ENCODE measurements at places on chromosomes 1 and 21. TPM values are rescaled to one million over a fixed set of nuclear protein-coding genes. Genes with fewer than 3 reads are reported as not detected.

TACSTD2 gene
- total RNA-seq = 1.1 TPM

DNA sequence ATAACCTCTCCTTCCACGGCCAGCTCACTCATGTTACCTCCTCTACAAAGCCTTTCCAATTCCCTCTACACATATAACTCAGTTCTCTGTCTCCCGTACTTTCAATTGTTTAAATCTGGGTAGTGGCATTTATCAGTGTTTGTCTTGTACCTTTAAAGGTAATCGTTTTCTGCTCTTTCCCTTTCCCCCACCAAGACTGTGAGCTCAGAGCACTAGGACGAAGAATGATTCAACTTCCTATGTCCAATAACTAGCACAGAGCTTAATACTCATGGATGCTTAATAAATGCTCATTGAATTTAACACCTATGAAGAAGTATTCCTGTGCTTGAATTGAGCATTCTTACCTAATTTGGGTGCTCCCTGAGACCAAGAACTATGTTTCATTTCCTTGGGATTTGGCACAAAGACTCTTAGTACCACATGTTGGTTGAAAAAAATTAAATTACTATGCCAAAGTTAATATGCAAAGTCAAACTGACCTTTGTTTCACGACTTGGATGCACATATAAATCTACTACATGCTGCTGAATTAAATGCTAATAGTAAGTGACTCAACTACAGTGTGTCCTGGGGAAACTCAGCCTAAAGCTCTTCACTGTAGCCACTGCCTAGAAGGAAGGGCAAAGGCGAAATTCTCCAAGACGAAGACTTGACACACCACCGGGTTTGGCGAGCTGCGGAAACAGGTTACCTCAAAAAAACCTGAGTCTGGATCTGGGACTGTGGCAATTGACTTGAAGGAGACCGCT is 30.6 kb upstream of the C1orf185 start:
- ATAC-seq = no peak

GRCh38 chr21:21813934-21814333 is 815.7 kb downstream of the NCAM2 start:
- no peak for ATAC-seq

DNA sequence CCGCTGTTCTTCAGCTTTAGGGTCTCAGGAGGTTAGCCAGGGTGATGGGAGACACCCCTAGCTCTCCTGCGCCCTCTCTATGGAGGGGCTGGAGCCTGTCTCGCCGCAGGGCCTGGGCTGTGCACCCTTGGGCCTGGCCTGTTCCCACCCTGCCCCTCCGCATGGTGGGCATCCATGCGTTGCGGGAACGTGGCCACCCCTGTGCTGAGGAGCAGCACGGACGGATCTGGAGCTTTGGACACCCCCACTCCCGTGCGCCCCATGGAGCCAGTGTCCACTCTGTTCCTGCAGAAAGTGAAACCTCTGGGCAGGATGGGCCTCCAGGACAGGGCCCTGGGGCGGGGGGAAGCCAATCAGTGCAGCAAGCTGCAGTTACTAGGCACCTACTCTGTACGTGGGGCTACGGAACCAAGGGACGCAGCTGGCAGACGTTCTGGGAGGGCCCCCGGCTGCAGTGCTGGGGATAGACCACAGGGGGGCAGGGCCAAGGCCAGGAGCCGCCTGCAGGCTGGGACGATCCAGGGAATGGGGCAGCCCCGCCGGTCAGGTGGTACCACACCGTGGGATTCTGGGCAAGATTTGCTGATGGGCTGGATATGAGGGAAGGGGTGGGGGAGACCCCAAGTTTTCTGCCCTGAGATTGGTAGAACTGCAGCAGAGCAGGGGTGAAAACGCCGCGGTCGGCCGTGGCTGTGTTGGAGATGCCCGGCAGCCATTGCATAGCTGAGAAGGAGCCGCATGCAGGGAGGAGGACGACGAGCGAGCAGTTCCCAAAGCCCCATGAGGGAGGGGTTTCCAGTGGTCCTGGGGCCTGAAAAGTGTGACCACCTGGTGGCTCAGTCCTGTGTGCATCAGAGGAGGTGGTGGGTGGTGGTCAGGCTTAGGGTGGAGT is 43.3 kb downstream of the TP73 start:
- ATAC-seq = peak; percentile 51

AMIGO1 gene
- total RNA-seq = 1.2 TPM

PERM1 gene
- total RNA-seq = not detected

NBL1 gene
- total RNA-seq = 15.0 TPM

GRCh38 chr21:25518491-25518911 is 88.8 kb downstream of the MRPL39 start:
- no peak for ATAC-seq

GRCh38 chr1:234836045-234836681 is 226.2 kb upstream of the IRF2BP2 start:
- ATAC-seq = no peak

DNA sequence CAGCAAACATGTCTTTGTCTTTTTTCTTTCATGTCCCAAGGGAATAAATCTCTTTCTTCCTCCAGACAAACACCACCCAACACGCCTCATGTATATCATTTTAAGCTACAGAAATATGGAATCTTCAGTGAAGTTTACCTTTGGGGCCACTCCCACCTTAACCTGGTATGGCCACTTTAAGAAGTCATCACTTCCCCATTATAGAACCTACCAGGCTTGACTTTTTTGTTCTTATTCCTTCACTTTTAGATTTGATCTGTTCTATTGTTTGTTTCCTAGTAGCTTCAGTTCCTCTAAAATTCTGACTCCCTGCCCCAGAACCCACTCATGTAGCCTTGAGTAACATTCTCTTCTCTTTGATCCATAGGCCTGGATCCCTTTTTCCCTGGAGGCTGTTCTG is 226.3 kb downstream of the HLX start:
- ATAC-seq = no peak

DNA sequence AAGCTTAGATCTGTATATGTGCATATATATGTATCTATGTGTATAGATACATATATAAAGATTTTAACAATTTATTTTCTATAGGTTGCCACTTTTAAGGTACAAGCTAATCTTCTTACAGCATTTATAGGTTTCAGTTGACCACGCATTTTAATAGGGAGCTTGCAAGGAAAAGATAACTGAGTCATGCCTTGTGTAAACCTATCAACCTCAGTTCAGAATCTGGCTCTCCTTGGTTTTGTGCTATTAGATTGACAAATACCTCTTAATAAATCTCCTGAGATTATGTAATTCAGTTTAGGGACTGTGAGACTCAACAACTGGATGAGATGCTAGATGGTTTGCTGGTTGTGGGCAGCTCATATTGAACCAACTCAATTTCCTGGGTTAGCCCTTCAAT is 114.7 kb upstream of the SERBP1 start:
- no peak for ATAC-seq

DNA sequence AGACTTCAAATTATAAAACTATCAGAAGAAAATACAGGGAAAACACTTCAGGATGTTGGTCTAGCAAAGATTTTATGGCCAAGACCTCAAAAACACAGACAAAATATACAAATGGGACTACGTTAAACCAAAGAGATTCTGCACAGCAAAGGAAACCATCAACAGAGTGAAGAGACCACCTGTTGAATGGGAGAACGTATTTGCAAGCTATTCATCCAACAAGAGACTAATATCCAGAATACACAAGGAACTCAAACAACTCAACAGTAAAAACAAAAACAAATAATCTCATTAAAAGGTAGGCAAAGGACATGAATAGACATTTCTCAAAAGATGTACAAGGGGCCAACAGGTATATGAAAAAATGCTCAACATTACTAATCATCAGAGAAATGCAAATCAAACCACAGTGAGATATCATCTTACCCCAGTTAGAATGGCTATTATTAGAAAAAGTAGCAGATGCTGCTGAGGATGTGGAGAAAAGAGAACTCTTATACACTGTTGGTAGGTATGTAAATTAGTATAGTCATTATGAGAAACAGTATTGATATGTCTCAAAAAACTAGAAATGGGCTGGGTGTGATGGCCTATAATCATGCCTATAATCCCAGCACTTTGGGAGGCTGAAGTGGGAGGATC is 112.6 kb downstream of the LRIG2 start:
- ATAC-seq = peak; percentile 59

KLHL17 gene
- 17.4 TPM for total RNA-seq

GRCh38 chr1:8343044-8343443 is 25.1 kb downstream of the SLC45A1 start:
- ATAC-seq = no peak

- ATAC-seq = no peak
These were observed 106.8 kb downstream of the RAVER2 start for GRCh38 chr1:64851664-64852063.

- ATAC-seq = no peak
These were observed 244.6 kb downstream of the NPHP4 start for GRCh38 chr1:5747426-5748285.

MAN1C1 gene
- 6.2 TPM for total RNA-seq

- ATAC-seq = peak; percentile 38
These were observed 30.0 kb upstream of the MRPS6 start for GRCh38 chr21:34043333-34043732.

DNA sequence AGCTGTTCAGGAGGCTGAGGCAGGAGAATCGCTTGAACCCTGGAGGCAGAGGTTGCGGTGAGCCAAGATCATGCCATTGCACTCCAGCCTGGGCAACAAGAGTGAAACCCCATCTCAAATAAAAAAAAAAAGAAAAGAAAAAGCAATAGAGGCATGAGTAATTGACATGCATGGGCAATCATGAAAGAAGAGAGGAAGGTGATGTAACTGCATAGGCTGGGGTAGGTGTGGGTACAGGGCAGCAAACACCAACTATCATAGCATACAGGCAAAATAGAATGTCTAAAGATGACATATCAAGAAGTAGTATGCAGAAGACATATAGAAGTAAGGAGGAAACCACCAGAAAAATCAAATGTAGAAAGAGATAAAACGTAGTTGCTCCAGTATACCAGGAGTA is 19.0 kb upstream of the MGST3 start:
- ATAC-seq = no peak

DNA sequence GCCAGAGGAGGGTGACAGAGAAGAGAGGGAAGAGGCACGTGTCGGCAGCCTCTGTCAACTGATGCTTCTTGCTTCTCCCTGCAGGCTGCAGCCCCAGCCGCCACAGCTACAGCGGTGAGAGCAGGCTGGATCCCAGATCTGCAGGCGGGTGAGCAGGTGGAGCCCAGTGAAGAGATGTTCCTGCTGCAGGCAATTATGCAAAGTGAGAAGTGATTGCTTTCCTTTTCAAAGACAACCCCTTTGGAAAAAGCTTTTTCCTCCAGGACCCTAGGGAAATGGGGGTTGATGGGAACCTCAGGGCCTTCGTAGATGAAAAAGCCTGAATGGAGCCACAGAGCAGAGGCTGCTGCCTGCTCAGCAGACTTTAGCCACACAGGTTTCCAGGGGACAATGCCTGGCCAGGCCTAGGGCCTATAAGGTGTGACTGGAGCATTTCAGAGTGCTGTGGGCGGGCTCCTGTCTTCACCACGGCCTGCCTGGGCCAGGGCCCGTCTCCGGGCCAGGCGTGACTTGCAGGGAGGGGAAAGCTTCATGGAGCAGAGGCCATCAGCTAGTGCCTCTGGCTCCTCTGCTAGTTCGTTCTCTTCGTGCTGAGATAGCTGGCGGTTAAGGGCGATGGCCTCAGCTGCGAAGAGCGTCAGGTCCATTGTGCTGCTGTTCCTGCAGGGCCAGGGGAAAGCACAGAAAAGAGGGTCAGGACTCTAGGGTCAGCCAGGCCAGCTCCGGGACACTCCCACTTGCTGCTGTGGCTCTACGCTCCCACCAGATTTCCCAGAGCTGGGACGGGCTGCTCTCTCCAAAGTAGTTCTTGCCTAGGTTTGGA is 6.9 kb upstream of the KNCN start:
- ATAC-seq = no peak

GRCh38 chr1:5424802-5425703 is 567.2 kb downstream of the NPHP4 start:
- no peak for ATAC-seq

ADGRL2 gene
- total RNA-seq = not detected

AJAP1 gene
- not detected for total RNA-seq

GRCh38 chr1:162293073-162293692 is 83.5 kb downstream of the SPATA46 start:
- ATAC-seq = no peak

GUCA2A gene
- total RNA-seq = not detected

SHISAL2A gene
- total RNA-seq = 7.1 TPM

DNA sequence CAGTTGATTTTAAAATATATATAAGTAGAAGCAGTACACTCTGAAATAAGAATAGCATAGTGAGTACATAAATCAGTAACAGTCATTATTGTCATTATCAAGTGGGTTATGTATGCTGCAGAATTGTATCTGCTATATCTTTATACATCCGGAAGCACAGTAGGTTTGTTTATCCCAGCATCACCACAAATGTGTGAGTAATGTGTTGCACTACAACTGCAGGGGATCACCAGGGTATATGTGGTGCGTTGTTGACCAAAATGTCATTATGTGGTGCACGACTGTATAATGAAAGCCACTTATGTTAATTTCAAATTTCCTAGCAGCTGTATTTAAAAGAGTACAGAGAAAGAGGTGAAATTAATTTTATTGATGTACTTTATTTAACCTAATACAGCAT is 87.7 kb upstream of the GADD45A start:
- ATAC-seq = peak; percentile 39

GRCh38 chr1:44660176-44660575 is 14.1 kb downstream of the TMEM53 start:
- no peak for ATAC-seq

DNA sequence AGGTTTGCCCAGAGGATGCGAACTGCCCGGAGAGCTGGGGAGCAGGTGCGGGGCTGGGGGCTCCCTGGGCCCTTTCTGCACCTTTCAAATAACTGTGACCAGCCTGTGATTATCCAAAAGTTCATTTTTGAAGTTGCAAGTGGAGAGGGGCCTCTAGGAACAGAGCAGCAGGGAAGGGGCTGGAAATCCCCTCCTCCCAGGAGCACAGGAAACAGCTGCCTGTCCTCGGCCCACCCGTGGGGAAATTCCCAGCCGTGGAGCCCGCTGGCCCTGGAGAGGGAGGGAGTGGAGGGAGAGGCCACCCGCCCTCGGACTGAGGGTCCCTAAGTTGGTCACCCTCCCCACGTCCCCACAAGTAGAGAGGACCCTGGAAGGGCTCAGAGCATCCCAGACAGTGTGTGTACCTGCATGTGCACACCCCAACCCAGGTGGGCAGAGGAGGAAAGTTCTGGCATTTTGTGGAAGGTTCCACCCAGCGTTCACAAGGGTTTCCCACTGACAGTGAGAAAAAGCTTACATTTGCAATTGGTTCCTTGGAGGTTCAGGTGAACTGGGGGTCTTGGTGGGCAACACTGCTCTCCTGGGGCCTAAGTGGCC is 1.2 kb upstream of the TNFRSF4 start:
- ATAC-seq = no peak

DNA sequence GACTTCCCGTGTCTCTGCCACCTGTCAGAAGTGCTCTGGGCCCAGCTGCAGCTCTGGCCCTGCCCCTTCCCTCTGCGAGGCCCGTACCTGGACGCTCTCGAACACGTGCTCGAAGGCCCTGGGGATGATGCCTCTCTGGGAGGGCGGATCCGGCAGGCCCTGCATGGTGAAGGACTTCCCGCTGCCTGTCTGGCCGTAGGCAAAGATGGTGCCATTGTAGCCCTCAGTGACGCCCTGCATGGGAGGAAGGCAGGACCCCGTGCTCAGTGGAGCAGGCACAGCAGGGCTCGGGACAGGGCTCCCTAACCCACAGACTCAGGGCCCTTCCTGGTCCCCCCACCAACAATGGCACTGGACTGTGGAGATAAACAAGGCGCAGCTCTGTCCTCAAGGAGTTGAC is 2.4 kb downstream of the KIF17 start:
- ATAC-seq = no peak
